Effector memory CD8-positive, alpha-beta T cell (primary cell): ENCODE measurements at places on chromosomes 1 and 21.

DNA sequence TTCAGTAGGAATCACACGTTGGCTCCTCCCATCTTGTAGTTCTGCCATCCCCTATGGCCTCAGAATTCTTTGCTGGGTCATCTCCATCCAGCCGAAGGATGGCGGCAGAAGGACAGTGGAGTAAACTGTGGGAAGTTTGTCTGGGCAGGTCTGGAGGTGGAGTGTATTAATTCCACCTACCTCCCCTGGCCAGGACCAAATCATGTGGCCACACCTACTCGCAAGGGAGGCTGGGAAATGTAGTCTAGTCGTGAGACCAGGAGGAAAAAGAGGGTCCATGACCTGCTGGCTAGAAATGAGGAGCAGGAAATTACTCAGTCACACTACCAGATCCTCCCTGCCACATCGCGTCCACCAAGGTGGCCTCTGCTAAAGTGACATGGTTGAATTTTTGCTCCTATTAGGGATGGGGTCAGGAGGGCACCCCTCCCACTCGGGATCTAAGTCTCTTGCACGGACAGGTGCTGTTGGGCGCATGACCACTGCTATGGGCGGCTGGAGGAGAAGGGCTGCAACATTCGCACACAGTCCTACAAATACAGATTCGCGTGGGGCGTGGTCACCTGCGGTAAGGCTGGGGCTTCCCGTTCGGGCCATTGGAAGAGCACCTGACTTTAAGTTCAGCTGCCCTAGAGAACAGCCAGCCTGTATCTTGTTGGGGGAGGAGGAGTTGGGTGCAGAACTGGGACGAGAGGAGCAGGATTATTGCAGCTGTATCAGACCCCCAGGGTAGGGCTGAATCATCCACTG is 19.5 kb downstream of the PLA2G5 start:
- no peak overlapping the region for H3K27ac ChIP-seq
- H3K4me1 ChIP-seq: no peaks in the 10 kb centered on the region
- DNase-seq: no peak
- peaks cover 38% of the 10 kb centered on the region for H3K27me3 ChIP-seq
- no peak overlapping the region for H3K4me3 ChIP-seq
- no peaks in the 10 kb centered on the region for H3K36me3 ChIP-seq

- H3K36me3 ChIP-seq: no peaks in the 10 kb centered on the region
- no peak overlapping the region for H3K27ac ChIP-seq
- no peaks in the 10 kb centered on the region for H3K4me1 ChIP-seq
Measured at GRCh38 chr1:50349242-50349565, 74.0 kb downstream of the DMRTA2 start.

DNA sequence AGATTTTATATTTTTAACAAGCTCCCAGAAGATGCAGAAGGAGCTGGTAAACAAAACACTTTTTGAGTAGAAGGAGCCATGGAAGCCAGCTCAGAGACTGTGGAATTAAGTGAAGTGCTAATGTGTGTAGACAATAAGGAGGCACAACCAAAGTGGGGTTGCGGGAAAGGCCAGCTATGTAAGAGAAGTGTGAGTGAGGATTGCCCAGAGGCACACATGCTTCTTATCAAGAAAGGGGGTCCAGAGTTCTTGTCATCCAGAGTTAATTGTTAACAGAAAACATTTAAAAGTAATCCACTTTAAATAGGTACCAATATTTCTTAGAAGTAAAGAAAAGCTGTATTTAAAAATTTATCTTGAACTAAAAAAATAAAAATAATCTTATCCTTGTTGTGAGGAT is 136.8 kb downstream of the OLFM3 start:
- no peak overlapping the region for H3K27ac ChIP-seq
- H3K4me3 ChIP-seq: no peak overlapping the region
- H3K27me3 ChIP-seq: no peaks in the 10 kb centered on the region
- no peaks in the 10 kb centered on the region for H3K36me3 ChIP-seq
- DNase-seq: no peak
- H3K4me1 ChIP-seq: no peaks in the 10 kb centered on the region

DNA sequence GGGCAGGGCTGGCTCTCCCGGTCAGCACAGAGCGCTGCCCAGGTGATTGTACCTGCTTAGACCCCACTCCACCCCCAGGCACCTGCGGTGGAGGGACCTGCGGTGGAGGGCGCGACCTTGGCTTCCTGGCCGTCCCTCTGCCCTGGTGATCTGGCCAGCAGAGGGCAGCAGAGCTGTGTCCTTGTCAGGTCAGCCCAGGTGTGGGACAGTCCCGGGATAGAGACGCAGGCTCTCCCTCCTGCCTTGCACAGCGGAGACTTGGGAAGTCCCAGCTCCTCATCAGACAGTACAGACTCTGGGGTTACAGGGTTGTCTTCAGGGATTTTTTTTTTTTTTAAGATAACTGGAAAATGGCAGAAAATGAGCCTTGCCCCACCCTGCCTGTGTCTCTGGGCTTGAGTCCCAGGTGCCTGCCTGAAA is 10.0 kb downstream of the SLX9 start:
- no peak overlapping the region for H3K4me3 ChIP-seq
- H3K27me3 ChIP-seq: no peaks in the 10 kb centered on the region
- H3K36me3 ChIP-seq: peaks cover 16% of the 10 kb centered on the region
- peak; percentile 78 for DNase-seq

DNA sequence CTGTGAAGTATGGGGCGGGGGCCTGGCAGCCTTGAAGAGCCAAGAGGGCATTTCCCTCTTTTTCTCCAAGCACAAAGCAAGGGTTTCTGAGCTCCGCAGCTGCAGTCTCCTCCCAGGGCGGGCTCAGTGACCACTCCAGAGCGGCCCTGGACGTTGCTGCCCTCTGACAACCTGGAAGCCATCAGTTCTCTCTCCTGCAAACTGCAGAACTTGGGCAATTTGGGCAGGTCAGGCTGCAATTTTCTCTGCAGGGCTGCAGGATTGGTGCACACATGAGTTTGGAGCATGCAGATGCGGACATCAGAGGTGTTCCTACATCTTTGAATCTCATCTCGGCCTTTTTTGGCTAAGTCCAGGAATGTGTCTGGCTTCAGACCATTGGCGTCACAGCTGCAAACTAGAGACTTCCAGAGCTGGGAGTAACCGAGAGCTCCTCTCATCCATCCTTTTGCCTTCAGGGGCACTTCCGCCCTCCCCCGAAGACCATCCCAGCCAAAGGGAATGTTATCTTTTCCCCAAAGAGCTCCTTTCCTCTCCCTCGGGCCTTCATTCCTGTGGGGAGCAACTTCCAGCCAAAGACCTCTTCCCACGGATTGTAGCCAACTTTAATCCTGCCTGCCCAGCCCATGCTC is 139.6 kb upstream of the WNT4 start:
- H3K27ac ChIP-seq: no peak overlapping the region
- H3K4me3 ChIP-seq: no peak overlapping the region
- H3K4me1 ChIP-seq: no peaks in the 10 kb centered on the region
- H3K36me3 ChIP-seq: no peaks in the 10 kb centered on the region
- no peak for DNase-seq
- H3K27me3 ChIP-seq: peaks cover 73% of the 10 kb centered on the region

GRCh38 chr1:15408890-15409387 is 749 bp upstream of the EFHD2 start:
- H3K4me3 ChIP-seq: peak overlapping the region; percentile 99
- H3K4me1 ChIP-seq: peaks cover 58% of the 10 kb centered on the region
- H3K27me3 ChIP-seq: no peaks in the 10 kb centered on the region
- no peak for DNase-seq
- peak overlapping the region; percentile 99 for H3K27ac ChIP-seq
- H3K36me3 ChIP-seq: peaks cover 54% of the 10 kb centered on the region

GRCh38 chr1:192630521-192631287 is 5.2 kb upstream of the RGS13 start:
- H3K36me3 ChIP-seq: no peaks in the 10 kb centered on the region
- H3K27ac ChIP-seq: no peak overlapping the region
- no peaks in the 10 kb centered on the region for H3K4me1 ChIP-seq
- peaks cover 9% of the 10 kb centered on the region for H3K27me3 ChIP-seq
- no peak for DNase-seq
- no peak overlapping the region for H3K4me3 ChIP-seq

DNA sequence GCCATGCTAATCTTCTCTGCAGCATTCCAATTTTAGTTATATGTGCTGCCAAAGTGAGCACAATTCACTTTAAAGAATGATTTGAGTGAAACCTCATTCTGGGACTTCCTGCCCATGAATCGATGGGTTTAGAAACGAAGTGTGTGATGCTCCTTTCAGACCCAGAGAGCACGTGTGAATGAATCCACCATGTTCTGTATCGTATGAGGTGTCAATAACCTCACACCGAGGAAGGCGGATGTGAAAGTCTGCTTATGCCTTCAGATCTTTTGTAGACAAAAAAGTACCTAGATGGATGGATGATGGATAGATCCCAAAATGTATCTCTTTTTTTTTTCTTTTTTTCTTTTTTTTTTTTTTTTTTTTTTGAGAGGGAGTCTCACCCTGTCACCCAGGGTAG is 13.8 kb downstream of the UBASH3A start:
- DNase-seq: peak; percentile 30
- no peak overlapping the region for H3K27ac ChIP-seq
- H3K36me3 ChIP-seq: peaks cover 87% of the 10 kb centered on the region
- peak overlapping the region; percentile 62 for H3K4me3 ChIP-seq
- peaks cover 78% of the 10 kb centered on the region for H3K4me1 ChIP-seq
- H3K27me3 ChIP-seq: no peaks in the 10 kb centered on the region

DNA sequence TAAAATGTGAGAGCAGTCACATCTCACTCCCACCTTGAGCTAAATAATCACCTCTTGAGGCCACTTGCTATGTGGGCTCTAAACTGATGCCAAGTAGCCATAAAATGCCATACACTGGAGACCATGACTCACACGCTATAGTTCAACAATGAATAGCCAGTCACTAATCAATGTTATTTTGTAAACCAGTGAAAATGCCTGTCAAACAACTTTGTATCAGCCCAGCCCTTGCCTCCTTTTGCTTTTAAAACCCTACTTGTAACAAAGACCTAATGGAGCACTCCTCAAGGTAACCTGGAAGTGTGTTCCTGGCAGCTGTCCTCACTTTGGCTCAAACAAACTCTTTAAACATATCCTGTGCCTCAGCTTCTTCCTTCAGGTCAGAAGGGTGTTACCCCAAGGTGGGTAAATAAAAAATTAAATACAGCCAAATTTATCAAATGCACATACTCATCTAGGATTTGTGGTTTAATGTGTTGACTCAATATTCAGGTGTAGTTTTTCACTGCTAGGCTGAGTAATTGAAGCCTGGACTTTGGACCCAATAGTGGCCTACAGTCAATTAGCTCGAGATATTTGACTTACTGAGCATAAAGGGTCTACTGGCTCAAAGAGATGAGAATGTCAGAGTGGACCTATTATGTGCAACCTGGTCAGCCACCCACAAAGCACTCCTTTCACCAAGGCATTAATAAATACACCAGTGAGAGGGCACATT is 154.3 kb downstream of the COQ8A start:
- no peaks in the 10 kb centered on the region for H3K27me3 ChIP-seq
- H3K27ac ChIP-seq: no peak overlapping the region
- H3K36me3 ChIP-seq: no peaks in the 10 kb centered on the region
- no peaks in the 10 kb centered on the region for H3K4me1 ChIP-seq

GRCh38 chr1:48878191-48878940 is 101.7 kb upstream of the BEND5 start:
- no peaks in the 10 kb centered on the region for H3K36me3 ChIP-seq
- peaks cover 4% of the 10 kb centered on the region for H3K27me3 ChIP-seq
- no peak overlapping the region for H3K27ac ChIP-seq
- no peak for DNase-seq
- no peak overlapping the region for H3K4me3 ChIP-seq
- H3K4me1 ChIP-seq: no peaks in the 10 kb centered on the region

- peaks cover 4% of the 10 kb centered on the region for H3K36me3 ChIP-seq
- peaks cover 15% of the 10 kb centered on the region for H3K4me1 ChIP-seq
- H3K4me3 ChIP-seq: no peak overlapping the region
- H3K27me3 ChIP-seq: no peaks in the 10 kb centered on the region
- no peak overlapping the region for H3K27ac ChIP-seq
- no peak for DNase-seq
Measured at GRCh38 chr1:218301217-218301616, 16.1 kb downstream of the RRP15 start.

- H3K27ac ChIP-seq: peak overlapping the region; percentile 27
- H3K4me3 ChIP-seq: no peak overlapping the region
- DNase-seq: no peak
- H3K27me3 ChIP-seq: no peaks in the 10 kb centered on the region
- H3K36me3 ChIP-seq: peaks cover 54% of the 10 kb centered on the region
Measured at GRCh38 chr1:197170538-197170937, 24.1 kb upstream of the ASPM start.

DNA sequence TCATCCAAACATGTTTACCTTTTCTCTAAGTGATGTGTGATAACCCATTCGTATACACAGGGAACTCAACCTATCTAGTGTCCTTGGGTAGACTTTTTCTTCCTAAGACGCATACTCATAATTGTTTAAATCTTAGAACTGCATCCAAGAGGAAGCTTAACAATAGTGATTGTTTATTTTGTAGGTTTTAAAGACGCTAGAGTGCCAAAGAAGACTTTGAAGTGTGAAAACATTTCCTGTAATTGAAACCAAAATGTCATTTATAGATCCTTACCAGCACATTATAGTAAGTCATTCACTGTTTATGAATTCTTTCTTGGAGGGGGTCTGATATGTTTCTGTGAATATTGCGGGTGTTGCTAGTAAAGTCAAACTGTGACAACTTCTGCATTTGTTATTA is 25.4 kb downstream of the PLA2G4A start:
- no peaks in the 10 kb centered on the region for H3K27me3 ChIP-seq
- DNase-seq: no peak
- H3K4me1 ChIP-seq: no peaks in the 10 kb centered on the region

- H3K36me3 ChIP-seq: no peaks in the 10 kb centered on the region
- H3K4me3 ChIP-seq: no peak overlapping the region
- H3K27ac ChIP-seq: no peak overlapping the region
- no peaks in the 10 kb centered on the region for H3K4me1 ChIP-seq
- H3K27me3 ChIP-seq: peaks cover 20% of the 10 kb centered on the region
Measured at GRCh38 chr1:166338105-166338504, 171.3 kb upstream of the FAM78B start.

GRCh38 chr1:214102907-214103306 is 115.1 kb downstream of the PROX1 start:
- H3K27ac ChIP-seq: no peak overlapping the region
- no peak overlapping the region for H3K4me3 ChIP-seq
- H3K27me3 ChIP-seq: no peaks in the 10 kb centered on the region
- H3K36me3 ChIP-seq: no peaks in the 10 kb centered on the region
- H3K4me1 ChIP-seq: no peaks in the 10 kb centered on the region
- no peak for DNase-seq

GRCh38 chr1:112144733-112145426 is 155.4 kb upstream of the KCND3 start:
- no peaks in the 10 kb centered on the region for H3K4me1 ChIP-seq
- peaks cover 3% of the 10 kb centered on the region for H3K36me3 ChIP-seq
- peaks cover 37% of the 10 kb centered on the region for H3K27me3 ChIP-seq
- H3K27ac ChIP-seq: no peak overlapping the region
- H3K4me3 ChIP-seq: no peak overlapping the region

DNA sequence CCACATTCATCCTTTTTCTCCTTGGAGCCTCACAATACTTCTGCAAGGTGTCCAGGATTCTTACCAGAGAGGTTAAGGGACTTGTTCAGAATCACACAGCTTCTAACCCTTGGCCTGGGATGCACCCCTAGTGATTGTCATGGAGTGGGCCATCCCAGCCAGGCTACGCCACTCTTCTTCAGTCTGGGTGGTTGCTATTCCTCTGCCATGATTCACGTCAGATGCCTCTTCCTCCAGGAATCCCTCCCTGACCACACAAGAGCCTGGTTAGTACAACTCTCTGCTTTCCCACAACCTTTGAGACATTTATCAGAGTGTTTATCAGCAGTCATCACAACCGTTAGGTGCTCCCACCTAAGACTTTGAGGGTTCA is 121.8 kb downstream of the EPHB2 start:
- H3K27me3 ChIP-seq: peaks cover 26% of the 10 kb centered on the region
- no peak for DNase-seq
- H3K4me3 ChIP-seq: no peak overlapping the region

- peaks cover 15% of the 10 kb centered on the region for H3K27me3 ChIP-seq
- DNase-seq: no peak
- H3K4me3 ChIP-seq: no peak overlapping the region
- H3K27ac ChIP-seq: no peak overlapping the region
- no peaks in the 10 kb centered on the region for H3K36me3 ChIP-seq
Measured at GRCh38 chr1:21491488-21492355, 17.5 kb upstream of the ALPL start.
